Bone marrow (tissue), 2 donors: ENCODE measurements at places on chromosomes 16 and 17.

DNA sequence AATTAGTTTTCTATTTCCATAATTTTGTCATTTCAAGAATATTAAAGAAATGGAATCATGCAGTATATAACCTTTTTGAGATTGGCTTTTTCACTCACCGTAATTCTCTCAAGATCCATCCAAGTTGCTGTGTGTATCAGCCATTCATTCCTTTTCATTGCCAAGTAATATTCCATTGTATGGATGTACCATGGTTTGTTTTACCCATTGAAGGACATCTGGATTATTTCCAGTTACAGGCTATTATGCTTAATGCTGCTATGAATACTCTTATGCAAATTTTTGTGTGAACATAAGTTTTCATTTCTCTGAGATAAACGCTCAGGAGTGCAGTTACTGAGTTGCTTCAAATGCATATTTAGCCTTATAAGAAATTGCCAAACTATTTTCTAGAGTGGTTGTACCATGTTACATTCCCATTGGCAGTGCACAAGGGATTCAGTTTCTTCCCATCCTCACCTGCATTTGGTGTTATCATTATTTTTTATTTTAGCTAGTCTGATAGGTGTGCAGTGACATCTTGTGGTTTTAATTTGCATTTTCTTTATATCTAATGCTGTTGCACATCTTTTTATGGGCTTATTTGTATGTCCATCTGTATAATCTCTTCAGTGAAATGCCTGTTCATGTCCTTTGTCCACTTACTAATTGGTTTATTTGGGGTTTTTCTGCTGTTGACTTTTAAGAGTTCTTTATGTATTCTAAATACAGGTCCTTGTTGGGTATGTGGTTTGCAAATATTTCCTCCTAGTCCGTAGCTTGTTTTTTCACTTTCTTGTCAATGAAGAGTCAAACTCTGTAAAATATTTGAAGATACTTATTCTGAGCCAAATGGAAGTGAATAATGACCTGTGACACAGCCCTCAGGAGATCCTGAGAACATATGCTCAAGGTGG, 32.7 kb downstream of the BMERB1 start:
- DNase-seq: no peak

DNA sequence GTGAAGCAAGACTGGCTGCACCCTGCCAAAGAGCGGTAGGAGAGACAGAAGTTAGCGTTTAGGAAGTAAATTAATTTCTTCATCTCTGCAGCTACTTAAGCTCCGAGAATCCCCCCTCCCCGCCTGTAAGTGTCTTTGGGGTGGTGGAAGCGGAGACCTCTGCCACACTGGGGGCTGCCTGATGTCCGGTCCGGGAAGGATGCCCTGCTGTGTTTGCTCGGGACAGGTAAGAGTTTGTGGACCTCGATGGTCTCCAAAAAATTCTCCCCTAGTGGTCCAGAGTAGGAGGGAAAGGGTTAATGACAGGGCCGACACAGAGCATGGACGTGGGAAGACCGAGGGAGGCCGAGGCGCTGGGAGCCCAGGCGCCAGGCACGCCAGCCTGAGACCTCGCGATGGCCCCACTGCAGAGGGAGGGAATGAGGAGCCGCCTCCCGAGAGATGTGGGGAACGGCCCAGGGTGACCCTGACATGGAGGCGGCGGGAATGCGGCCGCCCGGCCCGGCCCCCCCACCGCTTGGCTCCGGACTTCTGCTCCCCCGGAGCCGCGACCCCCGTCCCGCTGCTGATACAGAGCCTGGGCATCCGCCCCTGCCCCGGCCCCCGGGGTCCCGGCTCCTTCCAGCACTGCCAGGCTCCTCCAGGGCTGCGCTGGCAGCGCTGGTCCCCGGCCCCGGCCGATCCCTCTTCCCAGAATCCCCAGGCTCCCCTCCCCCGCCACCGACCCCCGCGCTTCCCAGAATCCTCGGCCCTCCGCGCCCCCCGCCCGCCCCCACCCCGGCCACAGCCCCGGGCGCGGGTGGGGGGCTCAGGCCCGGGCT, 680 bp downstream of the ZNF629 start:
- DNase-seq: no peak

DNA sequence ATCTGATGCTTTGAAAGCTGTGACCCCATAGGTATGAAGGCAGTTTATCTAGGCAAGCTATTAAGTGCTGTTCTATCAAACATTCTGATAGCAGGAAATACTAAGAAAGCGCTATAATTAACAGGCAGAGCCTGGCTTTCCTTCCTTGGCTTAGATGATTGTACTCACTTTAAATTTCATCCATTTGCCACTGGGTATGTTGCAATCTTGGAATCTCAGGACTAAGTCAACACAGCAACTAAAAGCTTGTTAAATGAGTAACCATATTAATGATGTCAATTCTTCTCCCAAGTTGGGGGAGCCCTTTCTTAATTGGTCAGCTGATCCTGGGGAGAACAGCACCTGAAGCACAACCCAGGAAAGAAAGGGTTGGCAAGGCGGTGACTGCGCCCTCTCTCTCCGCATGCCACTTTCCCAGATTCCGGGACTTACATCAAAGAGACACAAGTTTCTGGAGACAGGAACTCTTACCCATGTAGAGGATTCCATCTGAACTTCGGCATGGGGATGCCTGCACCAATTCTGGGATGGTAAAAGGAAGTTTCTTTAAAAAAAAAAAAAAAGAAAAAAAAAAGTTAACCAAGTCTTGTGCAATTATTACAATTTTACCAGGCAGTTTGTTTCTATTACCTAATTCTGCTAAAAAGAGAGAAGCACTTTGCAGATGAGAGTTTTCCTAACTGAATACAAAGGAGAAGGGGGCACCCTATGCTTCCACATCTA, 54.4 kb upstream of the ICAM2 start:
- no peak for DNase-seq

DNA sequence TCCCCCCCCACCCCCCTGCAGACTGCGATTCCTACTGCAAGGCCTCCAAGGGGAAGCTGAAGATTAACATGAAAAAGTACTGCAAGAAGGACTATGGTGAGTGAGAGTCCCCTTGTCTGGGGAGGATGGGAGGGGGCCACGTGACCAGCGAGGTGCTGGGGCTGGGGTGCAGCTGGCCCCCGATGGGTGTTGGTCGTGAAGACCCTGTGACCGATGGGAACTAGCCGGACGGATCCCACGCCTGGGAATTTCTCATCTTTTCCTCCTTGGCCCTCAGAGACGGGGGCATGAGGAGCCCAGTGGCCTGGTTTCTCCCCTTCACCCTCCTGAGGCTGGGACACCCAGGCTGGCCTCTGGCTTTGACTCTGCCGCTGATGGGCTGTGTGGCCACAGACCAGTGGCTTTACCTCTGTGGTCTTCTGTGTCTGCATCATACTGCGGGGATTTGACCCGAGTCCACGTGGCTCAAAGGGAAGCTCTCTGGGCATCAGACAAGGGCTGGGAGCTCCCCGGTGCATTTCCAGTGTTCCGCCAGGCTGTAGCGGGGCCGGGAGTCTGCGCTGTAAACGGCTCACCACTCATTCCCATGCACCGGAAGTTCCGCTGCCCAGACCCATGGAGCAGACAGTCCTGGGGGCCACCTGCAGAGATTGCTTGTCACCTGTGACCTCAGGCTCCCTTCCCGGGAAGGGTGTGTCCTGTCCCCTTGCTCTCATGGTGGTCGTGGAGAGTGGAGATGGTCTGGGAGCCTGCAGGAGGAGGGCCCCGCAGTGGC, 200.0 kb downstream of the NTN1 start:
- no peak for DNase-seq

DNA sequence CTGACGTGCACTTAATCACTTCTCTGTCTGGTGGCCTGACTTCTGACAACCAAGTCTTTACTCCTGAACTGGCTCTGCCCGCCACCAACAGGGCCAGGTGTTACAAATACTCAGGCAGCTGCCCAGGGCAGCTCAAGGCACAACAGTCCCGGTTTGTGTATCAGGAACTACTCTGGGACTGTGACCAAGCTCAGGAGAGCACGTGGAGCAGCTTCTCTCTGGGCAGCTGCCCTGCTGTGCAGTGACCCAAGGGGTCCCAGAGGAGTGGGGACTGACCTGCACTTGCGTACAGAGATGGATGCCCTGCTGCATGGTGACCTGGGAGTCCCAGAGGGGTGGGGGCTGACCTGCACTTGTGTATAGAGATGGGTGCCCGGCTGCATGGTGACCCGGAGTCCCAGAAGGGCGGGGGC, 21.9 kb downstream of the LITAFD start:
- no peak for DNase-seq

DNA sequence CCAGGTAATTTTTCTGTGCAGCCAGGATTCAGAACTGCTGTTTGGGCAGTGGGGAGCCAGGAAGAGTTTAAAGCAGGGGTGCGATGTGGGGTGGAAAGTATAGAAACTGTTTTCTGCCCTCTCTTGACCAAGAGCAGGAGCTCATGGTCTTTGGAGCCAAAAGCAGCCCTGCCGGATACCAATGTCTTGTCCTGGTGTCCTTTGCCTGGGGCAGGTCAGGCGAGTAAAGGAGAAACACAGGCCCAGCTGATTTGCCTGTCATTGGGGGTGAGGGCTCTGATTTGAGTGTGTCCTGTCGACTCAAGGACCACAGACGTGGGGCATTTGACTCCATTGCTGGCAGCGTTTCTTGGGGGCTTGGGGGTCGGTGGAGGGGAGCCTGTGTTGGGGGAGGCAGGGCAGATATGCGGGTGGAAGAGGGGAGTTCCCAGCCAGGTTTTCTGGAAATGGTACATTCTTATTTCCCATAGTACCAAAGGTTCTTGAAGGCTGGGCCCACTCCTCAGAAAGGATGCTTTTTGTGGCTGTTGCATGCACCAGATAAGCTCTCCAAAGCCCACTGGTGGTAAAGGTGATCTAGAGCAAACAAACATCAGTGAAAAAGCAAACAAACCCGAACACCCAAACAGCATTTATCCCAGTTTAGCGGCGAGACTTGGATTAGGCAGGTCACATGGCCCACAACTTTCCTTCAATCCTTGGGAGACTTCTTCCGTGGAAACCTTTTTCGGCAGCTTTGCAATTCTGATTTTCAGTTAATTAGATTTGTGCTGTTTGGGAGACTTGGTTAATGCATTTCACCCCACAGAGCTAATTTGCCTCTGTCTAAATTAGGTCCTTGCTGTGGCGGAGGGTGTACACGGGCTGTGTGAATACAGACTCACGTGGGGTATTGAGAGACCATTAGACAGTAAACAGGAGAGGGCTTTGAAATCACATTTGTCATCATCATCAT, 59.0 kb downstream of the MSI2 start:
- no peak for DNase-seq

DNA sequence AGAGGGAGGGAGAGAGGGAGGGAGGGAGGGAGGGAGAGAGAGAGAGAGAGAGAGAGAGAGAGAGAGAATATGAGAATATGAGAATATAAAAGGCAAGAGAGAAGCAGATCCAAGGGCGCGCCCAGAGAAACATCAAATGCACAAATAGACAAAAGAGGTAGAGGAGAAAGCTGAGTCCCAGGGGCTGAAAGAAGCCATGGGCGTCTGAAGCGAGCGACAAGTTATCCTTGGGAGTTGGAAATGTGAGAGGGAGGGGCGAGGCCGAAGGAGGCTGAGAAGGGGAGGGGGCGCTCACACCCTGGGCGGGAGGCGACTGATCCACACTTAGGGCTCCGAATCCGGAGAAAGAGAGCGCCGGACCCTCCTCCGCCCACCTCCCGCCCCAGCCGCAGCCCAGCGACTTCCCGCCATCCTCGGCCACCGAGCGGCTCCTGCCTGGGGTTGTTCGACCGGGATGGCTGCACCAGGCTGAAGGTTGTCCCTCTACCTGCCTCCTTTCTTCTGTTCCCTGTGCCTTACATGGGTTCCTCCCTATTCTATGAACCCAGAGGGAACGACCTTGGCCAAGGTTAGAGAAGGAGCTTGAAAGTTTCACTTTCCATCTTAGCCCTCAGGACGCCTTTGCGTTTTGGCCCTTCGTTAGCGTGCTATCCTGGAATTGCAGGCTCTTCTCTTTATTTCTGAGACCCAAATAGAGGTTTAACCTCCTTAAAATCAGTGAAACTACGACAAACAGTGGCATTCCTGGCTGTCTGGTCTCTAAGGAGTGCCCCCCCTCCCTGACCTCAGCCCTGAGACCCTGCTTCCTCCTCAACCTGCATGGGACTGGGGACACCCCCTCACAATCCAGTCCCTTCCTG, 21.2 kb upstream of the HOXB9 start:
- DNase-seq: no peak

- no peak for DNase-seq
Measured at GRCh38 chr16:7585705-7586104, 253.1 kb downstream of the RBFOX1 start.

DNA sequence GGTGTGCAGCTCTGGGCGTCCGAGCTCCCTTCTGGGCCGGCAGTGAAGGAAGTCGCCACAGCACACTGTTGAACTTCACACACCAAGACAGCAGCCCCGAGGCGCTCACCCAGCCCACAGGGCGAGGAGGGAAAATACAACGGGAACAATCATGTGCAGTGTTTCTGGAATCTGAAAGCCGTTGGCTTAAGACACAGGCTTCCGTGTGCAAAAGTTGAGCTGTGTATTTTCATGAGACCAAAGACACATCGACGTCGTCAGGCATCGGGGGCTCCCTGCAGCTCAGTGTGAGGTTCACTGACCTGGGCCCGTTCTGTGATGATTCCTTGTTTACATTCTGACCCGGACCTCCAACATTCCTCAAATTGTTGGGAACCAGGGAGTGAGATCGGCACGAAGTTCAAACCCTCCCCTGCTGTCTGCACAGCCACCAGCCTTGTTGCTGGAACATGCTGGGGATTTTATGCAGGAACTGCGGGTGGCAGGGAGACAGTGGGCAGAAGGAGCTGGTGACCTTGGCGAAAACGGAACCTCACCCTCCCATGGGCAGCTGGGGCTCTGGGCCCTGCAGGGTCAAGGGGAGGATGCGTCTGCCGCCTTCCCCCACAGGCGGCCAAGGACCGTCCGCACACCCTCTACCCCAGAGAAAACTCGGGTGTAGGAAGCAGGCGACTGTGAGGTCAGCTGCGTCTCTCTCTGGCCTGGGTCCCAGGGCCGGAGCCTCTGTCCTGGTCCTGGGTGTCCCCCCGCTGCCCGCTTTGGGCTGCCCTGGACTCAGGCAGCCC, 72.2 kb downstream of the METRNL start:
- DNase-seq: no peak

DNA sequence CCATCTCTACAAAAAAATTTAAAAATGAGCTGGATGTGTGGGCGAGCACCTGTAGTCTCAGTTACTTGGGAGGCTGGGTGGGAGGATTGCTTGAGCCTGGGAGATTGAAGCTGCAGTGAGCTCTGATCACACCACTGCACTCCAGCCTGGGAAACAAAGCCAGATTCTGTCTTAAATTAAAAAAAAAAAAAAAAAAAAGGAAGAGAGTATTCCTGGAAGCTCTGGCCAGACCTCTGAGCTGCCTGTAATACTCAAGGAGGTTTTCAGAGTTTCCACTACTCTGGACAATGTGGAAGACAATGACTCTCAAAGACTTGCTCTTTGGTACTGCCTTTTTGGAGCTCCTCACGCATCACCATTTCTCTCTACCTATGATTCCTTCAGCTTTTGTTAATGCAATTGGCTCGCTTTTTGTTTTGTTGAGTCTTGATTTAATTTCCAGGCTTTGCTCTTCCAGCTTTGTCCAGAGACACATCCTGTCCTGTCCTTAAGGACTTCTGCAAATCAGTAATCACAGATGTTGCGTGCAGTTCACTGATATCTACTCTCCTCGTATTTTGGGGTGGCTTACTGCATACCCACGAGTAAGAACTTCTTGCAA, 10.8 kb downstream of the CHD9 start:
- no peak for DNase-seq
